ENCODE measurements at places on chromosomes 12 and 14. TPM values are rescaled to one million over a fixed set of nuclear protein-coding genes. Genes with fewer than 3 reads are reported as not detected.

The TAS2R43 gene
- 10.6 TPM for total RNA-seq

The SCNN1A gene
- not detected for total RNA-seq

The ATP2B1 gene
- total RNA-seq: 174 TPM

The PRIMA1 gene
- 0.73 TPM for total RNA-seq

The MRPS35 gene
- 36.1 TPM for total RNA-seq

The LALBA gene
- not detected for total RNA-seq

The CLBA1 gene
- total RNA-seq: 7.5 TPM

- no peak for DNase-seq
These were observed 54.6 kb downstream of the NUAK1 start for GRCh38 chr12:106084014-106084671.

DNA sequence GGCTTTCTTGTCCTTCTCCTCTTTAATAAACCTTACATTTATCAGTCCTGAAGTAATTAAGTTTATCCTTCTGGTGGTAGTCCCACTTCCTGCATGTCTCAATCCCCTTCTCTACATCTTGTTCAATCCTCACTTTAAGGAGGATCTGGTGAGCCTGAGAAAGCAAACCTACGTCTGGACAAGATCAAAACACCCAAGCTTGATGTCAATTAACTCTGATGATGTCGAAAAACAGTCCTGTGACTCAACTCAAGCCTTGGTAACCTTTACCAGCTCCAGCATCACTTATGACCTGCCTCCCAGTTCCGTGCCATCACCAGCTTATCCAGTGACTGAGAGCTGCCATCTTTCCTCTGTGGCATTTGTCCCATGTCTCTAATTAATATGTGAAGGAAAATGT lies 79.3 kb downstream of the ZFC3H1 start:
- no peak for DNase-seq

DNA sequence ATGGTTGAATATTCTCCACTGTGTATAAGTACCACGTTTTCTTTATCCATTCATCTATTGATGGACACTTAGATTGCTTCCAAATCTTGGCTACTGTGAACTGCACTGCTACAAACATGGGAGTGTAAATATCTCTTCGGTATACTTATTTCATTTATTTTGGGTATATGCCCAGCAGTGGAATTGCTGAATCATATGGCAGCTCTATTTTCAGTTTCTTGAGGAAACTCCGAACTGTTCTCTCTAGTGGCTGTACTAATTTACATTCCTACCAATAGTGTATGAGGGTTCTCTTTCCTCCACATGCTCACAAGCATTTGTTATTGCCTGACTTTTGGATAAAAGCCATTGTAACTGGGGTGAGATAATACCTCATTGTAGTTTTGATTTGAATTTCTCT lies 623.1 kb upstream of the LRFN5 start:
- no peak for DNase-seq

GRCh38 chr12:75782069-75782581 lies 249.5 kb downstream of the PHLDA1 start:
- no peak for DNase-seq

DNA sequence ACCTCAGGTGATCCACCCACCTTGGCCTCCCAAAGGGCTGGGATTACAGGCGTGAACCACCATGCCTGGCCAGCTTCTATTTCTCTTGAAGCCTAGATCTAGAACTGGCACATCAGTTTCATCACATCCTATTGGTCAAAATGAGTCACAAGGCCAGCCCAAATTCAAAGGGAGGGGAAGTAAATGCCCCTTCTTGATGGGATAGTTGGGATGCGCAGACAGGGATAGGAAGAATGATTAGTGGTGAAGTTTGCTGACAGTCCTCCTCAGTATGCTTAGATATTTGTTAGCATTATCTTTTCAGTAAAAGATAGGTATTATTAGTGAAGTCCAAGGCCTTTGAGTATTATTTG lies 33.4 kb downstream of the CRADD start:
- DNase-seq: no peak

GRCh38 chr12:107661830-107662229 lies 23.8 kb upstream of the PWP1 start:
- DNase-seq: no peak

DNA sequence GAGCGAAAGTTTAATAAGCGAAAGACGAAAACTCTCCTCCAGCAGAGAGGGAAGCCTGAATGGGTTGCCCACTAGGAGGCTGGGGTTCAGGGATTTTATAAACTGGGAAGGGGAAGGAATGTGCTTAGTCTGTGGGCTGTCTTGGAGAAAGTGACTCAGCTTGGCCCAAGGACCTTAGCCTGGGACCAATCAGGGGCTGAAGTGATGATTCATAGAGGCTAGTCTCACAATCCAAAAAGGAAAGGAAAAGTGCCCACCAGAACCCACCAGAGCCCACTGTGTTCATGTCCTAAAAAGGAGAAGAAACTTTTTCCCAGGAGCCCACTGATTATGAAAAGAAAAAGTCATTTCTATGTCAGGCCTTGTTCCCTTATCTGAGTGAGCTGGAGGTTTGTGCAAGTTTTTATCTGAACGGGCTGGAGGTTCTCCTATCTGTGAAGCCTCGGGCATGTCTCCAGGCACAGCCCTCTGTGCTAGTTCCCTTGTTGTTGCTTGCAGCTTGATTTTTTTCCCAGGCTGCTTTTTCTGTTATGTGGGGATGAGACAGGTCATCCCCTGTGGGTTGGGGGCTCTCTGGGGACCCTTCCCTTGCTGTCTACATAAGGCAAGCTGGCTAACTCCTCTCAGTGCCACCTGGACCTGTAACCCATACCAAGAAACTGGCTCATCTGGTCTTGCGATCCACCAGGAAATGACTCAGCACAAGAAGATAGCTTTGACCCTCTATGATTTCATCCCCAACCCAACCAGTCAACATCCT lies 8.3 kb upstream of the GOLGA5 start:
- DNase-seq: no peak

DNA sequence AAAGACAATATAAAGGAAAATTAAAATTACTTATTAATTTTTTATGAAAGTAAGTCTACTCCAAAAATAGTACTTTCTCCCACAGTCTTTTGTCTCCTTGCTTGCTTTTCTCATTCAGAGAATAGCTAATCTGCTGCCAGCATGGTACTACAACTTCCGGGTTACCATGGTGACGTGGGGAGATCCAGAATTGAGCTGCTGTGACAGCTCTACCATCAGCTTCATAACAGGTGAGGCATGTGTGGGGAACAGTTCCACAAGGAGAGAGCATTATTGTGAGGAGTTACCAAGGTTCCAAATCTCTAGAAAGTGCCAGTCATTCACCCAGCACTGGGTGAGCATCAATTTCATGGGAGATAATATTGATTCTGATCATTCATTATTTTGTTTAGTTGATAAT lies 197.8 kb downstream of the PTPRO start:
- DNase-seq: no peak

DNA sequence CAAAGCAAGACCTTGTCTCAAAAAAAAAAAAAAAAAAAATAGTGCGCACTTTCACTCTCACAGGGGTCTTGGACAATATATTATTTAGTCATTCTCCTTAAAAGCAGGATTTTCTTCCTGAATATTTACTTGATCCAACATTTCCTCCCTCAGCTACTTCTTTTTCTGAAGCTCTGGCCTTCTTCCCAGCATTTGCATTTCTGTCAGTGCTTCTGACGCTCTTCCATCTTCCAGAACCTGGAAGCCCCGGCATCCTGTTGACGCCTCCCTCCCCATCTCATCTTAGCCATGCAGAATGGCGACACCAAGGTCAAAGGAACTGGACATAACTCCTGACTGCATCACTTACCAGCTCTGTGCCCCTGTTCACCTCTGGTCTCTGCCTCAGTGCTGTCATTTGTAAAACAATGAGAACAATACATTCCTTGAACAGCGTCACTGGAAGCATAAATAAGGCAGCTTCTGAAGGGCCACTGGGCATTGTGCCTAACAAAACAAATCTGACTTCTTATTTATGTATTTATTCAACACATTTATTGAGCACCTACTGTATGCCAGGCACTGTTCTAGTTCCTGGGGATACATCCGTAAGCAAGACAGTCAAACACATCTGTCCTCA lies 90.9 kb upstream of the MDM1 start:
- no peak for DNase-seq

- no peak for DNase-seq
These were observed 540.5 kb downstream of the DIO2 start for GRCh38 chr14:79670811-79671210.

Measured in cerebellum (tissue), 4 donors.